ENCODE measurements at places on chromosomes 7 and 10.

DNA sequence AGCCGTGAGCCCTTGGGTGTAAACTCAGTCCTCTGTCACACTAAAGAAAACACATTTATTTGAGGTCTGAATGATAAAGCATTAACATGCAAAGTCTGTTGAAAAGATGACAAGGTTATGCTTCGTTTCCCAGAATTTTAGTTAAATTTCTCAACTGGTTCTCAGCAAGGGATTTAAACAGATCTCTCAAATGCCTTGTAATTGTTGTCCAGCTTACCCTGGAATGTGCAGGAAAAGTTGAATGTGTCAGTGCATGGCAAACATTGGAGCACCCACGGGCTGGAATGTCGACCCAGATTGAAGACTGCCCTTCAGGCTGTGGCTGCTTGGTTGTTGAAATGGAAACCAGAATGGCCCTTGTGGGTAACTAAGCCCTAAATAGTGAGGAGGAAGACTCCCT is 191.8 kb downstream of the TRIL start:
- no peak for DNase-seq

DNA sequence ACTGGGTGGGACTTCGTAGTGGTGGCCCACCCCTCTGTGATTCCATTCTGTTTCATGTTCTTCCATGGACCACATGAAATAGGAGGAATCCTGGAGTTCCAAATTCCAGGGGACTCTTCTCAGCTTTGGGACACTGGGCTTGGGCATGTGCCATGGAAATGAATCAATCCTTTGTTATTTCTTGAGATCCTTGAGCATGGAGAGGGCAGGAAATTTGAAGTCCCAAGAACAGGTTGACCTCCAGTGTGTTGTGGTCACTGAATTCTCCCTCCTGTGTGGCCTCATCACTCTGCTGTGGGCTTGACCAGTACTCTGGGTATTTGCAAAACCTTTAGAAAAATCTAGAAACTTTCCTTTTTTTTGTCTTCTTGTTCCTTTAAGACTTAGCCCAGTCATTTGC is 22.7 kb downstream of the TACR2 start:
- no peak for DNase-seq

DNA sequence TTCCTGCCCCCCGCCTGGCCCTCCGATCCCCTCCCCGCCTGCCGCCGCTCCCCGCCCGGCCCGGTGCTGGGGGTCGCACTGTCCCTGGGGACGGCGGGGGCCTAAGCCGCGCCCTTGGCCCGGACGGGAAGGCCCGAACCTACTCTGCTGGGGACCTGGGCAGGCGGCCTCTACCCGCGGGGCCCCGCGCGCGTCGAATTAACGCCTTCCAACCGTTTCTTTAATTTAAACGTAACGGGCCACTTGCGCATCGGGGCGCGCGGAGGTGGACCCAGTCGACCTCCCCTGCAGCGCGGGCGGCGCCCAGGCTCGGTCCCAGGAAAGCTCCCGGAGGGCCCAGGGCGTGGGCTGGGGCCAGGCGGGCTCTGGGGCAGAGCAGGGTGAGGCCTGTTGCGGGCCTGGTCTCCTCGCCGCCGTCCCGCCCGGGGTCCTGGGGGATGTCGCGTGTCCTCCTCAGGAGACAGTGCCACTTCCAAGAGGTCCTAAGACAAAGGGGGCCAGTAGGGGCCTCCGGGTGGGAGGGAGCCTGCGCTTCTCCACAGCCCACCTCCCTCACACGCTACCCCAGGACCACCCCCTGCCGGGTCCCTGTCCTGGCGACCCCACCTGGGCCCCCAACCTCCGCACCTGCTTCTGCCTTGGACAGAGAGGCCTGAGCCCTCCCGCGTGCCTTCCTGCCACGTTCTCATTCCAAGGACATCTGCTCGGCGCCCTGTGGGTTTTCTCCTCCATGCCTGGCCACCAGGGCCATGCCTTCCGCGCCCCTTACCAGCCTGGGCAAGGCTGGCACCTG is 658 bp upstream of the PTPRN2 start:
- no peak for DNase-seq

DNA sequence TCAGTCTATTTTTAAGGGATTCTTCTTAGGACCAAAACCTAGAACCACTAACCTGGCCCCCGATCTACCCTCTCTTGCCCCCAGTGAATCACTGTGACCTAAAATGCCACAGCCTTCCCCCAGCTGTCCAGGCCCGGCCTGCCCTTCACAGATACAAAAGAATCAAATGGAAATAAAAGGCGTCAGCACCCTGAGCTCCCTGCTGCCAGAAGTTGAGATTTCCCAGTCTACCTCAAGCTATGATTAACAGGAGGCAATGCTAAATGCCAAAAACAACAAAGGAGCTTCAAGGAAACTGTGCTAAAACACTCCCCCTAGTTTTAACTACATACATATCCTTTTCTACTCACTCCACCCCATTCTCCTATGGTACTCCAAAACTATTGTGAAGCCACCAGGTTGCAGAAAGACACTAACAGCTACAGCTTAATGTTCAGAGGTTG is 67.8 kb downstream of the GSAP start:
- DNase-seq = no peak

GRCh38 chr10:4191894-4192293 is 406.9 kb upstream of the KLF6 start:
- no peak for DNase-seq

- DNase-seq = no peak
Measured at GRCh38 chr7:101370836-101371235, 8.2 kb downstream of the COL26A1 start.

- no peak for DNase-seq
Measured at GRCh38 chr7:37441386-37441760, 7.3 kb downstream of the ELMO1 start.

All from stimulated activated CD4-positive, alpha-beta T cell treated with anti-CD3 and anti-CD28 coated beads, TNF-alpha, amount 100 ng/mL, for 48 hours (primary cell).